GM13976 (cell line): ENCODE measurements at places on chromosomes 2 and 18.

- DNase-seq = peak; percentile 51
Observed at GRCh38 chr2:68121873-68122679, 35.6 kb upstream of the PNO1 start.

GRCh38 chr18:57581301-57581934 is 5.1 kb downstream of the FECH start:
- peak; percentile 50 for DNase-seq

DNA sequence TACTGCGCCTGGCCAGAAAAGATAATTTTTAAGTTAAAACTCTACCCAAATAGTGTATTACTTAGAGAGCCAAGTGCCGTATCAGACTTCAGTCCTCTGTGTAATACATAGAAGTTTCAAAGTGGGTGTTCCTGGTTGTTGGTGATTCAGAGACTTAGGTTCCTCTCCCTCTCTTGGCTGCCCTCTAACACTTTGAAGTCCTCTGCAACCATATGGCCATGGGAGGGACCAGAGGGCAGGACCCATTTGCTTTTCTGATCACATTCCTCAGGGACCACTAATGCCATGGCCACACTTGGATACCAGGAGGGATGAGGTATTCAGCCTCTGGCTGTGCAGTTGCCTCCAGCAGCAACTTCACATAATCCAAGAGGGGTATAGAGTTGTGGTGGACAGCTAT is 131.5 kb downstream of the CAPN13 start:
- no peak for DNase-seq

- DNase-seq = no peak
Observed at GRCh38 chr2:209933499-209934483, 68.6 kb upstream of the RPE start.

DNA sequence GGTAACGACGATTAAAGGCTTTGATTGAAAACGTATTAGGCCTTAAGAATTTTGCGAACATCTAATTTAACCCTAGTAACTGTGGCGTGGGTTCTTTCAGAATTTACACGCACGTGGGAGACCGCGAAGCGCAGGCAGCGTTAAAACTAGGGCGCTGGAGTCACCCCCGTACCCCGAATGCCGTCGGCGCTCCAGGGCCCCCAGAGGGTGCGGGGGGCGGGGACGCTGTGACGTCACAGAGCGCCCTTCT is 673 bp upstream of the SMCHD1 start:
- DNase-seq = peak; percentile 72

GRCh38 chr2:23620841-23621341 is 235.9 kb downstream of the KLHL29 start:
- no peak for DNase-seq

GRCh38 chr2:28717339-28717758 is 34.3 kb upstream of the PPP1CB start:
- no peak for DNase-seq

DNA sequence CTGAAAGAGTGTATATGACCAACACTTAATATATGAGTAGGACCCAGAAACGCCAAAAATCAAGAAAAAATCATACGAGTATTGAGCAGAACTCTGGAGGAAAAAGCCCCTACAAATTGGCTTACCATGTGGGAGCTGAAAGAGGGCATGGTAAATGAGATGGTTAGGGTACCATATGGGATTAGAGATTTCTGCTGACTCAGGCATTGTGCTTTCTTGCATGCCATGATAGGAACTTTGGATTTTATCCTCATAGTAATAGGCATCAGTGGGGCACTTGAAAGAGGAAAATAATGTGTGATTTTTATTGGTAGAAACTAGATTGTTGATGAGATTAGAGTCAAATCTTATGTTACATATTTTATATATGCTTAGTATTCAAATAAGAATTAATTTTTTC is 271.1 kb downstream of the CBLN2 start:
- DNase-seq = no peak

DNA sequence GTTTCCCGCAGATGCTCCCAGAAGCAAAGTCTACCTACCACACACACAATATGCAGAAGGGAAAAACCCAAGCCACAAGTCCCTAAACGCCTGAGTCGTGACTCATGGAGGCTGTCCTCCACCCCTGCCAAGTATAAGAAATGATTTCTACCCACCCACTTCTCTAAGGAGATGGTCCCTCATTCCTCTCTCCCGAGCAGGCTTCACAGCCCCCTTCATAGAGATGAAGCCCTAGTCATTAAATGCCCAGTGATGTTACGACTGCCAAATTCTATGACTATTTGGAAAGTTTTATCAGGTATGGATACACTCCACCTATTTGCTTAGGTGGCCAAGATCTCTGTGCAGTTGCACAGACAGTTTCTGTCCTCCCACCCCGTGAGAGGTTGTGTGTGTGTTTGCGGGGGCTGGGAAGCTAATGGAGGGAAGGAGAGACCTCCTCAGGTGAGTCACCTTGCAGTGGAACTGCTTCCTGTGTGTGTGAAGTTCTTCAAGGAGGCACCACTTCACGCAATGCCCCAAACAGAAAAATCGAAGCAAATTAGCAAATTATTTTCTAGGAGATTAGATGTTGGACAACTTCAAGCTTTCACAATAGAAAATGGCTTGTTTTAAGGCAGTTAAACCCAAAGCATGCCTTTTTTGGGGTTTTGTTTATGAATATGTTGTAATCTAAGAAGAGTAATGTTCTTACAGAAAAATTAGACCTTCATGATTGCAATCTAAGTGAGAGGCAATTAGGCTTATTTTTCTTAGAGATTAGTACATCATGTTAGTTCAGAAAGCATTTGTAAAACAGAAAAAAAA is 175.2 kb downstream of the TGIF1 start:
- peak; percentile 39 for DNase-seq

DNA sequence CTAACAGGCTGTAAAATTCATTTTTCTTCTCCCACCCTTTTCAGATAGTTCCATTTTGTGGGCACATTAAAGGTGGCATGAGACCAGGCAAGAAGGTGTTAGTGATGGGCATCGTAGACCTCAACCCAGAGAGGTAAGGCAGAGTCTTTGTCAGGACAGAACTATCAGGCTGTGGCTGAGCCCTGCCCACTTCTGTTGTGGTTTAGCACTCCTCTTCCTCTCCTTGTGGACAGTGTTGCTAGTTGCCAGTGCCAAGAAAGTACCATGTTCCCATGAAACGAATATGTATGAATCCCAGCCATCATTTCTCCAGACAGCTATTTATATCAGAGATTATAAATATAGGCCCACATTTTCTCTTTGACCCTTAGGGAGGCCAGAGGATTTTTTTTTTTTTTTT is 1.6 kb downstream of the LGALSL start:
- no peak for DNase-seq
